ENCODE measurements at places on chromosomes 6 and 20.

GRCh38 chr20:53080687-53080962 lies 108.5 kb downstream of the TSHZ2 start:
- DNase-seq, result no peak

DNA sequence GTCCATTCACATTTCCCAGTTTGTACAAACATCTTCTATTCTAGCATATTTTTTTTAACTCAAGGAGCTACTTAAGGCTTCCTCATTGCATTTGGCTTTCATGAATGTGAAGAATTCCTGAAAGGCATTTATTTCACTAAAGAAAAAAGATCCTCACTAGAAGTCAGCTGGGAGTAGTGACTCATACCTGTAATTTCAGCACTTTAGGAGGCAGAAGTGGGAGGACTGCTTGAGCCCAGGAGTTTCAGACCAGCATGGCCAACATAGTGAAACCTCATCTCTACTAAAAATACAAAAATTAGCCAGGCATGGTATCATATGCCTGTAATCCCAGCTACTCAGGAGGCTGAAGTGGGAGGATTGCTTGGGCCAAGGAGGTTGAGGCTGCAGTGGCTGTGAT lies 30.9 kb upstream of the XRN2 start:
- no peak for DNase-seq

DNA sequence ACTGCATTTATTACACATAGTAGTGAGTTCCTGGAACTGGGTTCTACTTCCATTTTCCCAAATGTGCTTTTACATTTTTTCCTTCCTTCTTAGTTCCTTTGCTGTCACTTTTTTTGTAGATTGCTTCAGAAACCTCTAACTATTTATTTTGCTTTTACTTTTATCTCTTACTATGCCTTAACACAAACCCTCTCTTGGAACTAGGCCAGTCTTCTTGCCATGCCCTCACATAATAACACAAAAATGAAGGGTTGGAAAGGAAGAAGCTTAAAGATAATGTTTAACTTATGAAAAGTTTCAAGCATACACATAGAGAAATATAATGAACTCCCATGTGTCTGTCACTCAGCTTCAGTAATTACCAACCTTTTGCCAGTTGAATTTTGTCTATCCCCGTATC lies 27.1 kb downstream of the TOP1 start:
- DNase-seq, result no peak

DNA sequence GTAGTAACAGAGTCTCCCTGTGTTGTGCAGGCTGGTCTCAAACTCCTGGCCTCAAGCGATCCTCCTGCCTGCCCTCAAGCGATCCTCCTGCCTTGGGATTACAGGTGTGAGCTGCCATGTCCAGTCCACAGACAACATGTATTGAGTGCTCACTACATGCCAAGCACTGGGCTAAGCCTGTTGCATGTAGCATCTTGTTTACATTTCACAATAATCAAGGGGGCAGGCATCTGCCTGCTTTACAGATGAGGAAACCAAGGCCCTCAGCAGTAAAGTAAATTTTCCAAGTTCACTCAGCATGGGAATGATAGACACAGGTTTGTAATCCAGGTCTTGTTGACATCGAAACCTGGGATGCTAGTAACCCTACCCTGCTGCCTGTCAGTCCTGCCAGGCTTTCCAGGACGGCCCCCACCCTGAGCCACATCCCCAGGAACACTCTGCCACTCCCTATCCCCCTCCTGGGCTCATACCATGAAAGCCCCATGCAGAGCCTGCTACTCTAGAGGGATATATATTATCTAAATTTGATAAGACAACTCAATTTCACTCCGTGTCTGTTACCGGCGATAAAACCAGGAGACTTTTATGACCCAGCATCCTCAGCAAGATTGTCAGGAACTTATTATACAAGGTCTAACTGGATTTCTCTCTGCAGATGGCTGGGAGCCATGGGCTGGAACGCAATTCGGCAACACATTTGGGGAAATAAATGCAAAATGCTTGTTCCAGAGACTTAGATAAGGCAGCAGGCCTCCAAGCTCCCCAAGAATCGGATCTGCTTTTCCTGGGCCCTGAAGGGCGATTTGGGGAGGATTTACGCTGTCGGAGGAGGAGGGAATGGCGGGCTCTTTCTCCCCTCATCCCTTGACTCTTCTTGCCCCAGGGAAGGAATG lies 30.4 kb downstream of the CD40 start:
- no peak for DNase-seq

- DNase-seq, result no peak
Observed at GRCh38 chr6:27101824-27102223, 145.7 kb upstream of the PRSS16 start.

- no peak for DNase-seq
Observed at GRCh38 chr6:53734473-53735299, 60.1 kb upstream of the LRRC1 start.

DNA sequence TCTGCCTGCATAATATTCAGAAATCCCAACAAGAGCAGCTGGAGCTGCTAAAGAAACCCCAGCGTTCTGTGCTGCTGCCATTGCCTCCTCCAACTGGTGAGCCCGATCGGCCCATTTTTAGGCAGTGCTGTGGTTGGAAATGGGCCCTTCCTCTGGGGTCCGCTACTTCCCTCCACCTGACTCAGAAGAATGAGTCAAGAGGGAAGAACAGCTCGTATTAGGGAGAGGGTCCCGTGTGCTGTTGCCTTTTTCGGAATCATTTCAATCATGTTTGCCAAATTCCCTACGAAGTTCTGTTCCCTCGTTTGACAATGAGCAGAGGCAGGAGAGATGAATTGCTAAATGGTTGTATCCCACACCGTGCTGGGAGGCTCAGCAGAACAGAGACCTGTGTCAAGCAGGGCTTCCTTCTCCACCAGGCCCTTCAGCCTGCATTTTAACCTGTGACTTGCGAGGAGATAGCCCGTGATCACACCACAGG lies 38.4 kb downstream of the THBS2 start:
- no peak for DNase-seq

DNA sequence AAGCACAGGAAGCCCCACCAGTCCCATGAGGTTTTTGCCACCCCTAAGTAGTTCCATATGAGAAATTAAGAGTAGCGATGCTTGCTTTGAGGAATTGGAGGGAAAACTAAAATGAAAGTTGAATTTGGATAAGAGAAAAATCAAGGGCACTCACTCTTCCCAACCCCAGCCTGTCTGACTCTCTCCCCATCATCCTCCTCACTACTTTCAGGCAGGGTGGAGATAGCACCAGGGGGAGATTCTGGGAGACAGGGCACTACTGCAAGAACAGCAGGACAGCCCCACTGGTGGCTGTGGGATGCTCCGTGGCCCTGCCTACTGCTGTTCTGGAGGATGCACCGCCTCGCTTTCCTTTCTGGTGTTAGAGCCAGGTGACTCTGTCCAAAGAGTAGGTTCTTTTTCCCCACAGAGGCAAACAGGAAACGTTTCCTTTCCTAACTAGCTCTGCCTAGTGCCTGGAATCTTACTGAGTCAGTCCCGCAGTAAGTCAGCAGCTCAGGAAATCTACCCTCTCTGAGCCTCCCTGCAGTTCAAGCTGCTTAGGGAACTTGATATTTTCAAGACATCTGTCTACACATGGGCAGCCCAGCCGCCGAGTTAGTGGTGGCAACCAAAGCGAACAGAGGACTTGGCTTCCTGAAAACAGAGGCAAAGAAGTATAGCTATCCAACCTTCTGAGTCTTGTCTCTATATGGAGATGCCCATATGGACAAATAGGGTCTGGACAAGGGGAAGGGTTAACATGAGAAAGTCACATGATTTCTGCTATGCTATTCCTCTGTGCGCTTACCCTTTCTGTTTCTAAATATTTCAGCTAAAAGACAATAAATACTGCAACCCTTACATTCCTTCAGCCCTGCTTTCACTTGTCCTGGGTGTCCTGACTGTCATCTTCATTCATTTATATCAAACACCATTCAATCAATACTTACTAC lies 11.4 kb downstream of the HLA-E start:
- no peak for DNase-seq

DNA sequence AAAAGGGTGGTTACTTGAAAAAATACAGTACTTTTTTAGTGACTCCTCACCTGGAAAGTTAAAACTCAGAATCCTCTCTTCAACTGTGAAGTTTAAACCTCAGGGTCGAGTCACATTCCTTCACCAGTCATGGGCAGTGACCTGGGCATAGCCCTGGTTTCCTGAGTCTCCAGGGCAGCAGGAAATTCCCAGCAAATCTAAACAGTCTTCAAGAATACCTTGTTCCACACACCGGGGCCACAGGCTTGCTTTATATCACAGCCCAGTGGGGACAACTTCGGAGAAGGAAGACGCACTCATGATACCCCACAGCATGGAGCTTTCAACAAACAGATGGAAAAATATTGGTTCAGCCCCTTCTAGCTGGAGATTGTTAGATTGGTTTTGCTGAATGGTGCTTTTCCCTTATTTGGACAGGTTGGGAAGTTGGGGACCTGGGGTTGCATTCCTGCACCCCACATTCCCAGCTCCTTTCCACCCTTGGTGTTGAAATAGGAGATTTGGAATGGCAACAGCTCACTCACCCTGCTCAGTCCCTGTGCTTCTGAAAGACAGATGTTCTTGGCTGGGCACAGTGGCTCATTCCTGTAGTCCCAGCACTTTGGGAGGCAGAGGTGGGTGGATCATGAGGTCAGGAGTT lies 113.0 kb upstream of the TMEM170B start:
- no peak for DNase-seq

DNA sequence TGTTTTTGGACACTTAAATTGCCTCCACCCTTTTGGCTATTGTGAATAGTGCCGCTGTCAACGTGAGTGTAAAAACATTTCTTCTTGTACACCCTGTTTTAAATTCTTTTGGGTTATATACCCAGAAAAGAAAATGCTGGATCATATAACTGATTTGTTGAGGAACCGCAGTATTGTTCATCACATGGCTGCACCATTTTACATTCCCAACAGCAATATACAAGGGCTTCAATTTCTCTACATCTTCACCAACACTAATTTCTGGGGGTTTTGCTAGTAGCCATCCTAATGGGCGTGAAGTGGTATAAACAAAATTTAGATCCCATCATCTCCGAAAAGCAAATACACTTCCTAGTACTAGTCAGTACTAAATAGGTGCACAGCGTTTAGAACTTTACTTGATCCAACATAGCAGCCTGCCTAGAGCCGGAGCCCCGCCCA lies 579 bp upstream of the BPHL start:
- DNase-seq, result no peak

GRCh38 chr20:37375227-37375626 lies 29.3 kb downstream of the SRC start:
- DNase-seq, result no peak

GRCh38 chr6:65191471-65191870 lies 515.6 kb downstream of the EYS start:
- DNase-seq, result no peak

DNA sequence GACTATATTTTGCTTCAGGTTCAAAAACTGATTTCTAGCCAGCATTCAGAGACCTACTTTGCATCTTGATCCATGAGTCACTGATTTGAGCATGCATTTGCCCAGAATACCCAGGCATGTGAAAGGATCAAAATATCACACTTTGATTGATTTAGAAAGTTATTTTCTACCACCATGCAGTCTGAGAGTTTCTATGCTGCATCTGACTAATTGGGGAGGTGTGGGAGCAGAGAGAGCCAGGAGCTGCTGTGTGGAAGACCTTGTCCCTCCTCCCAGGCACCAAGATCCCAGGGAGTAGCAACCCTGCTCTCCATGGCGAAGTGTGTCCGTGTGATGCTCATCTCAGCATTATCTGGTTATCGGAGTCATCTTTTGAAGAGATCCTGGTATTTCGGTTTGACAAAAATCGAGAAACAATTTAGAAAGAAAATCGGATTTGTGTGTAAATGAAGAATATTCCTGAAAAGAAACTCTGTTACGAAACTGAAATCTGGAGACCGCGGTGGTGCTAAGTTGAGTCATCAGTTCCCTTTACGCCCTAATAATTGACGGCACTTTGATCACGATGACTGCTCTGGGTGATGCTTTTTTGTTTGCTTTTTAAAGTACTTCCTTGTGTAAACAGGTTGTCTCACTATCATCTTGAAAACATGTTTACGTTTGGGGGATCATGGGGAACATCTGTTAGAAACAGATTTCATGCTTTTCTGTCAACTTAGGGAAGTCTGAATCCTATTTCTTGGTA lies 193.4 kb downstream of the BACH2 start:
- no peak for DNase-seq

DNA sequence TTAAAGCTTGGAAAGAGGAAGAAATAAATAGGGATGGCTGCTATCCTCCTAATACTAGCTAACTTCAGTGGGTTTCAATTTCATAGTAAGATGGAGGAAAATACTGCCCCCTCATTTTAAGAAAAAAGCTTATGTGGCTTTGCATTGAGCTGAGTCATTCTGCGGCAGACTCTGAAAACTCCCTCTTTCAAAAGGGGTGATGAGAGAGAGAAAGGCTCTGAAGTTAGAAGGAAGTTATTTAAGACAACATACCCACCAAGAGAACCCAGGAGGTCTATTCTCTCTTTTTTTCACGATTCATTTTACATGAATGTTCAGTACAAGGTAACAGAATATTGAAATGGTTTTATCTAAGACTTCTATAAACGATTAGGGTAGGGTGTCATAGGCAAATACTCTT lies 4.5 kb downstream of the PRDM13 start:
- DNase-seq, result no peak

DNA sequence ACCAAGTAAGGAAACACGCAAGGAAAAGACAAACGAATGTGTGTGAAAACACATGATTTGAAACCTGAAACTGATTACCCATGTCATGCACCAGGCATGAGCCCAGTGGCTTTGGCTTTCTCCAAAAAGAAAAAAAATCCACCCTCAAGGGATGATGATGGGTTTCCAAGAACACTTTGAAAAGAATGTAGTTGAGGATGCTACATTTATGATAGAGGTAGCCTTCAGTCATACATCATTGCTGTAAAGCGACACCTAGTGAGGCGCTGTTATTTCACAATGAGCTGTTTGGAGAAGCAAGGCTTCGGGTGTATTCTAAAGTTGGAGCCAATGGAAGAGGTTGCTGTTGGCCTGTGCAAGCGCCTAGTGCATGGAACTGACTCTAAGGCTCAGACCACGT lies 124.9 kb downstream of the SCML4 start:
- no peak for DNase-seq

GRCh38 chr6:82240186-82240585 lies 7.4 kb downstream of the IBTK start:
- DNase-seq, result no peak

- DNase-seq, result no peak
Observed at GRCh38 chr6:158647501-158647900, 2.4 kb upstream of the SYTL3 start.

DNA sequence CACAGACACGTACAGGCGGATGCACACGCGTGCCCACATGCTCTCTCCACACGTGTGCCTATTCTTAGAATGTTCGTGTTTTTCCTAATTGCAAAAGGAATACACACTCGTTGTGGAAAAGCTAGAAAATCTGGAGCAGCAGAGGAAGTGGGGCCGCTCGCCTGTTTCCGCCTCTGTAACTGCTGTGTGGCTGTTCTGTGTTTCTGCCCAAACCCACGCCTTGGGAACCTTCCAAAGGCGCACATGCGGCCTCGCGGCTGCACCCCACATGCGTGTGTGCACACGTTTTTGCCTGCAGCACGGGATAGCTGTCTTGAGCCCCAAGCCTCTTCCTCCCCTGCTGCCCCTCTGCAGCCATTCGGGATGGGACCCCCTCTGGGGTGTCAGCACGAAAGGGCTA lies 12.2 kb downstream of the SLC17A9 start:
- no peak for DNase-seq

DNA sequence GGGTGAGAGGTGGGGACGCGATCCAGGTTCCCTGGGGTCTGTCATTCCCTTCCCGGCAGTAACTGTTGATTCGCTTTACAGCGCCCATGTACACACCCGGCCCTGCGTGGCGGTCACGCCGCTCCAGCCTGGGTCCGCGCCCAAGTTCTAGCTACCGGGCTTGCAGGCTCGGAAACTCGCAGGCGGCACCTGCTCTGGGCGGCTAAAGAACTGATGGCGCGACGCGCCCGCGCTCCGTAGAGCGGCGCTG lies 1.4 kb upstream of the POU3F2 start:
- no peak for DNase-seq

GRCh38 chr6:115131709-115132490 lies 789.1 kb upstream of the HS3ST5 start:
- no peak for DNase-seq
